Mesenteric fat pad (tissue), 1 donor: ENCODE measurements at places on chromosomes 16 and 17. TPM values are rescaled to one million over a fixed set of nuclear protein-coding genes. Genes with fewer than 3 reads are reported as not detected.

GRCh38 chr17:29959658-29960337 is 18.4 kb downstream of the EFCAB5 start:
- no peak for DNase-seq

DNA sequence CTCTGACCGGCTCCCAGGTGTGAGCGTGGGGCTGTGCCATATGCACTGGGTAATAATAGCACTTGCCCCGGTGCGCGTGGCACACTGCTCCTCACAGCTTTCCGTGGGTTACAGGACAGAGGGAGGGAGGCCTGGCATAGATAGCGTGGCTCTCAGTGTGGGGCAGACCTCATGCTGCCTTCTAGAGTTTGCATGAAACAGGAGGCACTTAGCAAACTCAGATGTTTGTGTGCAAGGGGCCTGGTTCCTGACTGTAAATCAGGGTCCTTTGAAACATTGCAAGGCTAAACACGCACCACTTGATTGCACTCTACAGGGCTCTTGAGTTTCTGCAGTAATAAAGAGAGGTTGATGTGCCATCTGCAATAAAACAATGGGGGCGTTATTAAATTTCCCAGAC is 101.7 kb downstream of the RPTOR start:
- DNase-seq, result no peak

DNA sequence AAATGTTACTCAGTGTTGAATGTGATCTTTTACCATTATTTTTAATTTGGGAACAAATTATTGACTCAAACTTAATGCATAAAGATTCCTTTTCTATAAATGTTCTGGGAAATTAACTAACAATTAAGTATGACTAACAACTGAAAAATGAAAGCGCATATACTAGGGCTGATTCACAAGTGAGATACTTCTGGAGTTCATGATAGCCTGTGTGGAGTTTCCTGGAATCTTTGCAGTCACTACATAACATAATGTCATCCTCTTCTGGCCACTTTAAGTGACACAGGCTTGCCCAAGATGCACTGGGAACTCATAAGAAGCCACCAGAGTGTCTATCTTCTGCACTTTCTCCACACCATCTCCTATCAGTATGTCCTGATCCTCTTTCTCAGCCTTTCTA is 450.3 kb upstream of the CDH11 start:
- DNase-seq, result no peak

GRCh38 chr16:10408824-10409381 is 23.0 kb downstream of the ATF7IP2 start:
- no peak for DNase-seq

DNA sequence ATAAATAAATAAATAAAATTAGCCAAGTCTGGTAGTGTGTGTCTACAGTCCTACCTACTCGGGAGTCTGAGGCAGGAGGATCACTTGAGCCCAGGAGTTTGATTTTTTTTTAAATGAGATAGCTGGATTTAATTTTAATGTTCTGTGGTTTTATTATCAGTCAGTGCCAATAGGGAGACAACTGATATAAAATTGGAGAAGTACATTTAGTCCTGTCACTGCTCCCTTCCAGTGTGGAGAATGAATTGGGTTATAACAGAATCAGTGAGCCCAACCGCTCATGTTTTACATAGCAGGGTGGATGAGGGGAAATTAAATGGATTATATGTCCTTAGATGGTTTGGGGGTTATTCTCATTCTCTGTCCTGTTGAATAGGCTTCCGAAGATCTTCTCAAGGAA is 6.2 kb downstream of the NME1 start:
- DNase-seq, result no peak

GRCh38 chr17:57505841-57506773 is 239.0 kb downstream of the CCDC182 start:
- peak; percentile 12 for DNase-seq

DNA sequence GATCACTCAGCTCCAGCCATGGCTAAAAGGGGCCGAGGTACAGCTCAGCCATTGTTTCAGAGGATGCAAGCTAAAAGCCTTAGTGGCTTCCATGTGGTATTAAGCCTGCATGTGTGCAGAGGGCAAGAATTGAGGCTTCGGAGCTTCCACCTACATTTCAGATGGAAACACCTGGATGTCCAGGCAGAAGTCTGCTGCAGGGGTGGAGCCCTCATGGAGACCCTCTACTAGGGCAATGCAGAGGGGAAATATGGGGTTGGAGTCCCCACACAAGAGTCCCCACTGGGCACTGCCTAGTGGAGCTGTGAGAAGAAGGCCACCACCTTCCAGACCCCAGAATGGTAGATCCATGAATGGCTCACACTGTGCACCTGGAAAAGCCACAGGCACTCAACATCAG is 14.7 kb upstream of the PSMD11 start:
- no peak for DNase-seq

Gene DBNDD1
- total RNA-seq, result 2.6 TPM

Gene COG7
- total RNA-seq, result 20.4 TPM

Gene ZNF688
- total RNA-seq, result 12.1 TPM

Gene TBC1D3K
- total RNA-seq, result not detected

Gene EPN3
- not detected for total RNA-seq

Gene SRCIN1
- total RNA-seq, result 10.1 TPM
